ENCODE measurements at places on chromosomes 3 and 15.

GRCh38 chr15:101444807-101445508 lies 44.5 kb downstream of the PCSK6 start:
- DNase-seq: no peak

GRCh38 chr3:182092662-182093262 lies 381.0 kb downstream of the SOX2 start:
- DNase-seq: no peak

GRCh38 chr3:15579051-15579450 lies 22.3 kb downstream of the HACL1 start:
- DNase-seq: no peak

DNA sequence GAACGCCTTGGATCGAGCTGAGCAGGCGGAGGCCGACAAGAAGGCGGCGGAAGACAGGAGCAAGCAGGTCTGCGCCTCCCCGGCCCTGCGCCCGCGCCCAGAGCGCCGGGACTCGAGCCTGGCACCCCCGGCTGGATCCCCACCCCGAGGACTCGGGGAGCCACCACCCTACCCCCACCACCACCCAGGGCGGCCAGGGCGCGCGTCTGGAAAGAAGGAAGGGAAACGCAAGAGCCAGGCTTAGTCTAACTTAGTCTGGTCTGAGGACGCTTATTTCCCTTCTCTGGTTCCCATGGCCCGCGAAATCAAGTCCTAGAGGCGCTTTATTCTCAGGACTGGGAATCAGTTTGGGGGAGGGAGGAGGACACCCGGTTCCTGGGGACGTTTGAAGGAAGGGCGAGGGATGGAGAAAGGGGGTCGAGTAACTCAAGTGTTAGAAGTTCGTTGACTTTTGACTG lies 359 bp downstream of the TPM1 start:
- DNase-seq: no peak

DNA sequence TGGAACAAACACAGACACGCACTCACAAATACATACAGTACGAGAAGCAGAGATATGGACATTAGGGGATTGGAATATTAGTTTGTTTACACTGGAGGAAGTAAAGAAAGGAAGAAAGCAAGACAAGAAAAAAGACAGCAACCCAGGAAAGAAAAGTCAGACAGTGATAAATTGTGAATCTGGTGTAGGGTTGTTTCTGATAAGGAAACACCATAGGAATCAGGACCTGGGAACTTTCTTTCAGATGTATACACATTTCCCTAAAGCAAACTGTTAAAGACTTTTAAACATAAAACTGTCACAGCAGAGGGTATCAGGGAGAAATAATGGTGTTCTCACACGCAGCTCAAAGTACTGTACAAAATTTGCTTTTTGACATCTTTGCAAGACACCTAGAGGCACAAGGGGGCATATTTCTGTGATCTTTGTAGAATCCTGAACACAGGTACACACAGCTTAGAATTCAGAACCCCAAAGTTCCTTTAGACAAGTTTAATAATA lies 153.7 kb downstream of the TUSC7 start:
- no peak for DNase-seq

- DNase-seq: no peak
These were observed 81.0 kb downstream of the CLDN11 start for GRCh38 chr3:170499562-170500156.

DNA sequence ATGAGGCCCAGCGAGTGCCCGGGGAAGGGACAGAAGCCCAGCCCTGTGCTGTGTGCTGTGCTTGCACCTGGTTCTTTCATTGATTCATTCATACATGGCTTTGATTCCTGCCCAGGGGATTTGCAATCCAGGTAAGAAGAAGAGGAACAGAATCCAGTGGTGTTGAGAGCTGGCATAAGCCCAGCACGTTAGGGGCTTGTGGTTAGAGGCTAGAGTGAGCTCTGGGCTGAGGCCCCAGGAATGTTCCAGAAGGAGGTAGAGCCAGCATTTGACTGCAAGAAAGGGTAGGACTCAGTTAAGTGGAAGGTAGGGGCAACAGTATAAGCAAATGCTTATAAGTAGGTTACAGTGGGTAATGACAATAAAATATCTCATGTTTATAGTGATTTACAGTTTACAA lies 2.3 kb downstream of the VWA5B2 start:
- no peak for DNase-seq

DNA sequence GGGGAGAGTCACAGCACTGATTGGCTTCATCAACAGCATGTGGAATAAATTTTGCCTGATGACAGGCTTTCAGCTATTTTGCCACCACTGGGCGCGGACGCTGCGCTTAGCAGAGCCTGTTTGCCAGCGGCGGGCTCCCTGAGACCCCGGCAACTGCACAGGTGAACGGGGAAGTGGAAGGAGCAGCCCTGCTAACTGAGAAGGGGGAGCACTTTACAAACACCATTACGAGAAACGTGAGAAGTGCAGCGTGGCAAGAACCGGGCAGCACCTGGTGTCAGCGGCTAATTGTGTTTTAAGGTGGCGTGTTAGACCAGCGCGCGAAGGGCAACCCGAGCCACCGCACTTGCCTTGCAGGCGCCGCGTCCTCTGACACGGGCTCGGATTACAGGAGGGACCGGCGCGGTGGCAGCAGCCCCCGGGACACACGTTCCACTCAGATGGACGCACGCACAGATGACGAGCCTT lies 307.8 kb upstream of the ARRDC4 start:
- DNase-seq: no peak

- DNase-seq: no peak
These were observed 749.9 kb downstream of the TBL1XR1 start for GRCh38 chr3:176447369-176447768.

DNA sequence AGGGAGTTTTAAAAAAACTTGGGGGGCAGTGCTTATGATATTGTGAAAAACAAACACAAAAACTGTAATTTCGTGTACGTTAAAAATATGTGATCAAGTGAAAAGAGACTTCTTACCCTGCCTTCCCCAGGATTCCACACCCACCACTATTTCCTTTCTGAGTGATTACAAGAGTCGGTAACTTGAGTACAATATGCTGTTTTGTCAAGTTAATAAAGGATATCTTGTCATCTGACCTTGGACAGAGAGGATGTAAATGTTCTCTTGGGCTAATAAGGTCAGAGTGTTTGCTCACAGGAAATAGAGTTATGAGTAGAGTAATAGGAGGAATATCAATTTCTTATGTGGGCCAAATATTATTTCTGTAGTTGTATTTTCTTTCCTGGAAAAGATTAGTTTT lies 68.1 kb downstream of the NOX5 start:
- no peak for DNase-seq

DNA sequence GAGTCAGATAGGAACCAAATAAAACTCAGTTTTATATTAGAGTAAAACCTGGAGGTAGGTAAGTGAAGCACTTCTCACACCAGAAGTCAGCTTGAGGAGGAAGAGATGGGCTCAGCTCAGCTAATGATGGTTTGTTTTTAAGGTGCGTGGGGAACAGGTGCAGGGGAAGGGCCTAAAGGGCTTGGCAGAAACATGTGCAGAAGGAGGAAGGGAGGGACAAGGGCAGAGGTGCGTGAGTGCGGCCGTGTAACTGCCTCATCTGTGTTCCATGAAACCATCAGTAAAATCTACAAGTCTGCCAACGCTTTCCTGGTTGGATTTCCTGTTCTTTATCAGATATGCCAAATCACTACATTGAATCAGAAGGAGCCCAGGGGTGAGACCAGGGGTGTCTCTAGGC lies 19.9 kb downstream of the FYCO1 start:
- no peak for DNase-seq

GRCh38 chr3:51751287-51751686 lies 27.8 kb downstream of the IQCF6 start:
- no peak for DNase-seq

DNA sequence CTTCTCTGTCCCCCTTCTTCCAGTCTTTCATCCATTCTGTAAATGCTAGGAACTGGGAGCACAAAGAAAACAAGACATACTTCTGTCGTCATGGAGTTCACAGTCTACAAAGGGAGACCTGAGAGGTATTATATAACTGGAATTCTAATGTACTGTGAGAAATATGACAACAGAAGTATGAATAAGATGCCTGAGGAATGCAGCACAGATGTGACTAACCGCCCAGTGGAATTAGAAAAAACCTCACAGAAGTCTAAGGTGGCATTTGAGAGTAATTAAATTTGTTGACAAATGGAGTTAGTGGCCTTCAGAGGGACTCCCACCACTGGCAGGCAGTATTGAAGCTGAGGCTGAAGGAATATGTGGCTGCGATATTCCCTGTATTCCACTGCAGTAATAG lies 168.5 kb upstream of the FAM3D start:
- no peak for DNase-seq

DNA sequence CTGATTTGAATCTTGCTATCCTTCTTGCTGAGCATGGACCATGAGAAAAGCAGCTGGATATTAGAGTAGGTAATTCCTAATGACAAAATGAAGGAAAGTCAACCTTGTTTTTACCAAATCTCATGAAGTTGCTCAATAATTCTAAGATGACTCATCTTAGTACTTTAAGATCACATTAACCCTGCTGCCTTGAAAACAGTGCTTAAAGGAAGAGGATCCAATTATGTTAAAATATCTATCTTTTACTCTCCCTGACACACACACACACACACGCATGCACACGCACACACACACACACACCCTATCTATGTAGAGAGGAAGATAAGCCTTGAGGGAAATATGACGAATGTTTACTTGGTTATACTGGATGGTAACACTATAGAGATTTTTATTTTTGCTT lies 16.0 kb upstream of the MYO1E start:
- no peak for DNase-seq

DNA sequence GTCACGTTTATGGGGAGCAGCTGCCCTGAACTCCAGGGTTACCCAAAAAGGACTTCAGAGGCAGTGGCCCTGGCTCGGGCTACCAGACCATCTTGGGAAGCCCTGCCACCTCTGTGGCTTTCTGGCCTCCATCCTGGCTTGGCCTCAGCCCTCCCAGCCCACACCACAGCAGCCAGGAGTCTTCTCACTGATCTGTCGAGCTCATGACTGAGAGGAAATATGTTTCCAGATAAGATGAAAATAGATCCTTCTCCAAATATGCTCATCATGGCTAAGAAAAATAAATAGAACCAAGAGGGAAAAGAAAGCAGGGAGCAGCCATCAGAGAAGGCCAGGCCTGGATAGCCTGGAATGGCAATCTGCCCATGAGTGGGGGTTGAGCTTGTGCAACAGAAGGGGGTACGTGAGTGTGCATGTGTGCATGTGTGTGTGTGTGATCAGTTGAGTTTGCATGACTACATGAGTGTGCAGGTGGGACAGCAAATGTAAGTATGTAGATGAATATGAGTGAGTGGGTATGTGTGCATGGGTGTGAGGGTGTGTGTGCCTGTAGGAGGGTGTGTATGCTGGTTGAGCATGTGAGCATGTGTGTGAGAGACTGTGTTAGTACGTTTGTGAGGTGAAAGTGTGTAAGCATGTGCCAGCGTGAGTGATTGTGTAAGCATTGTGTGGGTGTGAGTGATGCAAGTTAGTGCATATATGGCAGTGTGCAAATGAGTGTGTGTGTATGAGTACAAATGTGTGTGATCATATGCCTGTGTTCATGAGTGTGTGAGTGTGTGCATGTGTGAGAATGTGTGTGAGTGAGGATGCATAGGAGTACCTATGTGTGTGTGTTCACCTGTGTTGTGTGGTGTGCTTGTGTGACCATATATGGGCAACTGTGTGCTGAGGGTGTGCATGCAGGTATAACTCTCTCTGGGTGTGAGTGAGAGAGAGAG lies 9.9 kb upstream of the RFT1 start:
- no peak for DNase-seq

DNA sequence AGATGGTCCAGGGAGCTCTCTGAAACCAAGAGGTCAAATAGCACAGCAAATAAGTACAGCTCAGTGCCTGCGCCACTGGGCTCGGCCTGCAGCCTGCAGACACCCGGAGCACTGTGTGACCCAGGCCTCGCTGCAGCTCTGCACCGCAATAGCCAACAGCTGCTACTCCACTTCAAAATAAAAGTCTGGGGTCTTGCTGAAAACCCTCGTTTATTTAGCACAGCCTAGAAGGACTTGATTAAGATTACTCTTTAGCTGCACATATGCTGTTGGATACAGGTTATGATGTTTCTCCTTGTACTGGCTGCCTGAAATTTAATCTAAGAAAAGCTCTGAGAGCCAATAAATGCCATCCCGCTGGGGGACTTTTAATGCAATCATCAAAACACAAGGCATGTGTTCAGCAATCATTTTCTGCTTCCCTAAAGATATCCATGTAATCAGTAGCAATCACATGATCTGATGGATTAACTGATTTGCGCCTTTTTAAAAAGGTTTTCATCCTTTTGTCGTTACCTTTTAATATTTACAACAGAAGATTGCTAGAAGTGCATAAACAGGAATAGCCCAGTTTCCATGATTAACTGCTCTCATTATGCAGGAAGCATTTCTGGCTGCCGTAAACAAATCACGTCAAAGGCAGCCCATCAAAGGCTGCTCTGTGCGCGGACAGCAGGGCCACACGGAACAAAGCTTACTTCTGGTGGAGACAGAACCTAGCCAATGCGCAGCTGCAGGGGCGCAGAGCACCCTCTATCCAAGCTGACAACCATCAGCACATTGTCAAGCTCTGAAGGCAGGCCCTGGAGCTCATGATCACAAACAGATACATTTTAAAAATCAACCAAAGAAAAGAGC lies 58.8 kb downstream of the CLASP2 start:
- no peak for DNase-seq

GRCh38 chr15:26805470-26805869 lies 32.6 kb upstream of the GABRB3 start:
- no peak for DNase-seq

DNA sequence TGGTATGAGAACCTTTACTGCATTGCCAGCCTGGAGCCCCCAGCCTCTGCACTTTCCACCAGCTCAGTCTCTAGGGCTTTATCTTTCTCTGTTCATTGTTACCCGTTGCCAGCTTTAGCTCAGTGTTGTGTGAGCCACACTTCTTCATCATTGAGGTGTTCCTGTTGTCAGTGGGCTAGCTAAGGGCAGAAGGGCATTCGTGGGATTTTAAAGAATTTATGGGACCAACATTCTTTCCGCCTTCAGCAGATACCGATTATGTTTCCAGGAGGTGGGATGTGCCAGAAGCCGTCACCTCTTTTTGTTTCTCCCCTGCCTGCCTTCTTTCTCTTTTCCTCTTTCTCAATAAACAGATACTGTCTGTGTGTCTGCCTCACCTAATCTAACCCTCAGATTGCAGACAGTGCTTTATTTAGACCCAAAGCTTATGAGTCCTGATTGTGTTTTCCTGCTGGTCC lies 64.5 kb downstream of the PGPEP1L start:
- DNase-seq: no peak

DNA sequence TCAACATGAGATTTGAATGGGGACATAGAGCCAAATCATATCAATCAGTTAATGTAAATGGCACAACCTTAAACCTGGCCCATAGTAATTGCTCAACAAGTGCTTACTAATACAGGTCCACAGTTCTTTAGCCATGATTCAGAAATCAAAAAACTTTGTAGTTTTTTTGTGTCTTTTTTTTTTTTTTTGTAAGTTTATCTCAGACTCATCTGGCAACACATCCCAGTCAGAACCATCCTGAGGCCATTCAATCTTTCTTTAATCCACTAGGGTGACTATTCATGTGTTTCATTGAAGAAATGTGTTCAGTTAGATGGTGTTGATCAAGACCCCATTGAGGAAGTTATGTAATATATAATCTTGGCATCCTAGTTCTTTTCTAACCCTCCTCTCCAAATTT lies 65.4 kb downstream of the ABI3BP start:
- no peak for DNase-seq

GRCh38 chr3:45571216-45571615 lies 23.3 kb upstream of the LIMD1 start:
- no peak for DNase-seq

Measured in T-helper 2 cell (primary cell).